ENCODE measurements at places on chromosomes 1 and 21.

- no peak for DNase-seq
These were observed 1156.5 kb downstream of the NCAM2 start for GRCh38 chr21:22154579-22155274.

DNA sequence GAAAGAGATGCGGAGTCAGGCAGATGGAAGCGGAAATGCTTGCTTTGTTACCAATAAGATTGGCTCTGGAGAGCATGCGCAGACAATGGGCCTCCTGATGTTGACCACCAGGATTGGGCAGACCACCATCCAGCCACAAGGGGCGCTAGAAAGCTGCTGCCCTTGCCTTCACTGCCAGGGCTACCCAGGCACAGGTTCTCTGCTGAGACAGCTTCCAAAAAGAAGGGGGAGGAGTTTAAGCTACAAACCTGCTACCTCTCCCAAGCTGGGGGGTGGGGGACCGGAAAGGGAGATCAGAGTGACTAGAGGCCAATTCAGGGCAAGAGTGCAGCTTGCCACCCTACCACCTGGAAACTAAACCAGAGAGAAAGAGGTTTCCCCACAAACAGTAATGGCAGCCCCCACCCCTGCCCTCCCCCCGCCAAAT, 369.7 kb downstream of the RRAGC start:
- DNase-seq, result no peak

DNA sequence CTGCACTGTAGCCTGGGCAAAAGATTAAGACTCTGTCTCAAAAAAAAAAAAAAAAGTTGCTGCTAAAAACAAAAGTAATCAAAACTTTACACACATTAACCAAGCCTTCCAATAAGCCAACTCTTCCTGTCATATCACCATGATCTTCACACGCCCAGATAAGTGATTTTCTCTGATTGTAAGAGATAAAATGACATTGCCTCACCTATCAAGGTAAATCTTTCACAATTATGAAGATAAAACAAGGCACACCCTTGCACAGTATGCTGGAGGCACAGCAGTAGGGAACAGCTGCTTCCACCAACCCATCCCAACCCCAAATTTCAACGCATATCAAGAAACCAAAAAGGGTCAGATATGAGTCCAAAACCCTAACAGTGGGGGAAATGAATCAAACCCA, 8.8 kb upstream of the TIAM1 start:
- no peak for DNase-seq

DNA sequence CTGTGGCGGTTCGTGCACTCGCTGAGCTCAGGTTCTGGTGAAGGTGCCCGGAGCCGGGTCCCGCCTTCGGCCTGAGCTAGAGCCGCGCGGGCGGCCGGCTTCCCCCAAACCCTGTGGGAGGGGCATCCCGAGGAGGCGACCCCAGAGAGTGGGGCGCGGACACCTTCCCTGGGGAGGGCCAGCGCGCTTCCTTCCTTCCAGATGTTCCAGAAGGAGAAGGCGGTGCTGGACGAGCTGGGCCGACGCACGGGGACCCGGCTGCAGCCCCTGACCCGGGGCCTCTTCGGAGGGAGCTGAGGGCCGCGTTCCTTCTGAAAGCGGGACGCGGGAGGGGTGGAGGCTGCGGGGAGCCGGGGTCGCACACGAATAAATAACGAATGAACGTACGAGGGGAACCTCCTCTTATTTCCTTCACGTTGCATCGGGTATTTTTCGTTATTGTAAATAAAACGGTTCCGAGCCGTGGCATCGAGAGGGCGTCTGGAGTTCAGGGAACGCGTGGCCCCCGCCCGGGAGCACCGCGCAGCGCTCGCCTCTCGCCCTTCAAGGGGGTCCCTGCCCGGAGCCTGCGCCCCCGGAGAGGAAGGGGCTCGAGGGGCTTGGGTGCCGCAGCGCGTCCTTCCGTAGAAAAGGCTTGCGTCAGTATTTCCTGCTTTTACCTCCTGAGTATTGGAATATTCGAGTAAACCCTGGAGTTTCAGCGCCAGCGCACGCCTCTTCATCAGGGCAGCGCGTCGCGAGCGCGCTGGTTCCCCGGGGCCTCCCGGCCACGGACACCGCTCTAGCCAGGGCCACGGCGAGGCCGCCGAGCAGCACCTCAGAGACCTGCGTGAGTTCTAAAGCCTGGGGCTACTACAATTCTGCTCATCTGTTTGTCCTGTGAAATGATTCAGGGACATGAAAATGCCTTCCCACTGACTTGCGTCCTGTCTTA, 11.5 kb downstream of the YBEY start:
- no peak for DNase-seq

DNA sequence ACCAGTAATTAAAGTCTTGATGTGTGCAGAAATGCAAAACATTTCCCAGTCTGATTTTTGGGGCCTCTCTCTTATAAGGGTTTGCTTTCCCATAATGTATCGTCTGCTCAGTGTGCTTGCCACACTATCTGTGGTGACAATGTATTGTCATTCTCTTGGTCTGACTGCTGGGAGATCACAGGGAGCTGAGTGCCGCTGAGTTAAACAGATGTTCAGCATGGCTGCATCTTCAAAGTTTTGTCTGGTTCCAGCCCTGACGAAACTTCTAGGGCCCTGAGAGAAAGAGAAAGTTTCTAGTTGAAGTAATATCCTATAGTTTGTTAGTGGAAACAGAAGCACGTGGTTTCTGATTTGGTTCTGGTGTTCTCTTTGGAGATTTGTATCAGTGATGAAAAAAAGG, 42.6 kb downstream of the DNM3 start:
- no peak for DNase-seq

DNA sequence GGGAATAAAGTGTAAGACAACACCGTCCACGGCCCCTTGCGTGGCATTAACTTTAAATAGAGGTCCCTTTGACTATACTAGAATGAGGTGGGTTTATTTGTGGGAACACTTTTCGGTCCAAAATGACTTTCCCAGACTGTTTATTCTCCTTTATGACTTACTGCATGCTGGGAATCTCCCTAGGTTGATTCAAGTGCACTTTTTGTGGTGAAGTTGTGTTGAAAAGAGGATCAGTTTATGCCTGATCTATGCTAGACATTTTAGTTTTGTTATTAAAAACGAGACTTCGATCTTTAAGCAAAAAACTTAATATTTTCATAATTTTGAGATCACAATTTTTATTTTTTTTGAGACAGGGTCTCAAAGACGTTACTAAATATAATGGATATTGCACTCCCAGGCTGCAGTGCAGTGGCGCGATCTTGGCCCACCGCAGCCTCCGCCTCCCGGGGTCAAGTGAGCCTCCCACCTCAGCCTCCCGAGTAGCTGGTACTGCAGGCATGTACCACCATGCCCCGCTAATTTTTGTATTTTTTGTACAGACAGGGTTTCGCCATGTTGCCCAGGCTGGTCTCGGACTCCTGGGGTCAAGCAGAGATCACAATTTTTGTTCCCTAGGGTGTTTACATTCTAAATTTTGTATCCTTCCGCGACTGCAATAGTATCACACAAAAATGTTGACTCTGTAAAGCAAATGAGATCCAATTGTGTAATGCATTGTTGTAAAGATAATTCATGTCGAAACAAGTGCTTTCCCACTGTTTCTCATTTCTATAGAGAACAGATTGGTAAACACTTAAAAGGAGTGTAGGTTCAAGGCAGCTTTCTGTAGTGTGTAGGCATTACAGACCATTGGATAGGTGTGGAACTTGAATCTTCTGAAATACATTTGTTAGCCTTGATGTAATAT, 1.6 kb downstream of the CDC42 start:
- no peak for DNase-seq

DNA sequence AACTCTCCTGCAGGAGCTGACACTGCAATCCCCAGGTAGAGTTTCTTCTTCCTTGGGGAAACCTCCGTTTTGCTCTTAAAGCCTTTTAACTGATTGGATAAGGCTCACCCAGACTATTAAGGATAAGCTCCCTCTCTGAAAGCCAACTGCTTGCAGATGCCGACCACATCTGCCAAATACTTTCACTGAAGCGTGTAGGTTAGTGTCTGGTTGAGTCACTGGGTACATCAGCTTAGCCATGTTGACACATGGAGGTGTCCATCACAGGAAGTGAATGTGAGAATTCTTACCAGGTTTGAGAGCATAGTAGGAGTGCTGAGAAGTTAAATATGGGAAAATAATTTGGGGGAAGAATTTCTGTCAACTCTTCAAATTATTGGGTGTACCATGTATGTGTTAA, 202.0 kb downstream of the AJAP1 start:
- no peak for DNase-seq

- no peak for DNase-seq
These were observed 125.0 kb downstream of the ADSS2 start for GRCh38 chr1:244326757-244327156.

- DNase-seq, result no peak
These were observed 55.0 kb upstream of the PSMG1 start for GRCh38 chr21:39238275-39238674.

DNA sequence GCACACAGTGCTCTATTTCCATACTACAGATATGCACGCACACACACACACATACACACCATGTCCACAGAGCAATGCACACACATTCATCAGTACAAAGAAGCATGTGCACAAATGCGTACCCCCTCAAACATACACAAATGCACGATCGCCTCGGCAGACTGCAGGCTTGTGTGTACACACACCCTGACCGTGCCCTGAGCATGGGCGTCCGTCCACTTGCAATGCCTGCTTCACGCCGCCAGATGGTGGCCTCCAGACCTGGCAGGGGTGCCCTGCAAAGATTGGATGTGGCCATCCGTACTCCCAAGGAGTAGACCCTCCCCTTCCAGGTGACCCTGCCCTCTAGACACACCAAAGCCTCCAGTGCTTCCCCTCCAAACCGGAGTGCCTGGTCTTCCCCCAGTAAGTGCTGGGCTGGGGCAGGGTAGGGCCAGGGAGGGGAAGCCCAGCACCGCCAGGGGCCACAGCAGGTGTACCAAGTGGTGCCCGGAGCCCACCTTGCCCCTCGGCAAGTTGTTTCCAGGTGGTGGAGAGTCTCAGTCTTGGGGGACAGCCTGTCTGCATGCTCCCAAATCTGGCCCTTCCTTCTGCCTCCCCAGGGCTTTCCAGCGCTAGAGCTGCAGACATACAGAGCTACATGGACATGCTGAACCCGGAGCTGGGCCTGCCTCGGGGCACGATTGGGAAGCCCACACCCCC, 20.6 kb downstream of the ESPN start:
- no peak for DNase-seq

DNA sequence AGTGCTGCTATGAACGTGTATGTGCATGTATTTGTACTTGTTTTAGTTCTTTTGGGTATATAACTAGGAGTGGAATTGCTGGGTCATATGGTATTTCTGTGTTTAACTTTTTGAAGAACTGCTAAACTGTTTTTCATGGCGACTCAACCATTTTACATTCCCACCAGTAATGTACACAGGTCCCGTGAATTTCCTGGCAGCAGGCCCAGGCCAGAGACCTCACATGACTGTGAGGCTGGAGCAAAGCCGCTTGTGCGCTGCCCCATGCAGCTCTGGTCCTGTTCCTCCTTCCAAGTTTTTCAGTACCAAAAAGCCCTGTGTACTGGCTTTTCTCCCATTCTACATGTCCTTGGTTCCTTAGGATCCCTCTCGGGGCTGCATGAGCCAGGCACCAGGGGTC, 29.6 kb downstream of the ACOT11 start:
- DNase-seq, result no peak

- no peak for DNase-seq
These were observed 42.1 kb downstream of the NCF2 start for GRCh38 chr1:183548116-183548515.

DNA sequence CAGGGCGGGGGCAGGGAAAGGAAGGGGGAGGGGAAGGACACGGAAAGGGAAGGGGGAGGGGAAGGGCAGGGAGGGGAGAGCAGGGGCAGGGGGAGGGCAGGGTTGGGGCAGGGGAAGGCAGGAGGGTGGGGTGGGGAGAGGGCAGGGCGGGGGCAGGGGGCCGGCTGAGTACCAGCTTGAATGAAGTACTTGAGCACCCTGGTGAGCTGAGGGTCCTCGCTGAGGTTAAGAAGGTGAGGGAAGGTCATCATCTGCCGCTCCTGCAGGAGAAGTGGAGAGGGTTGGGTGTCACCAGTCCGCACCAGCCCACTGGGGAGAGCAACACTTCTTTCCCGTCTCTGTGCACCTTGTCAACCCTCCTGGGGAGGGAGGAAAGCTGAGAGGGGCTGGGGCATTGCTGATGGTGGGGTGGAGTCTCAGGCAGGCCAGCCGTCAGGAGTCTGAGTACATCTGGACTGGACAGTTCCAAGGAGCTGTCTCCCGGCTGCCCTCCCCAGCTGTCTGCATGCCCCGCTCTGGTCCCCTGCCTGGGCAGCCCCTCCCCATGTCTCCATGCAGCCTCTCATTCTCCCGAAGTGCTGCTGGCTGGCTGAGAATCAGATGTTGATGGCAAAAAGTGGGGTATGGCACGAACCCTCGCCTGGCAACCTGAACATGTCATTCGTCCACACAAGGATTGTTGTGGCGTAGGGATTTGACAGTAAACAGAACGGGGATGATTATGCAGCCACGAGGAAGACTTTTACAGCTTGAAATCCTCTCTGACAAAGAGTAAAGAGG, 70.0 kb downstream of the SCCPDH start:
- no peak for DNase-seq

DNA sequence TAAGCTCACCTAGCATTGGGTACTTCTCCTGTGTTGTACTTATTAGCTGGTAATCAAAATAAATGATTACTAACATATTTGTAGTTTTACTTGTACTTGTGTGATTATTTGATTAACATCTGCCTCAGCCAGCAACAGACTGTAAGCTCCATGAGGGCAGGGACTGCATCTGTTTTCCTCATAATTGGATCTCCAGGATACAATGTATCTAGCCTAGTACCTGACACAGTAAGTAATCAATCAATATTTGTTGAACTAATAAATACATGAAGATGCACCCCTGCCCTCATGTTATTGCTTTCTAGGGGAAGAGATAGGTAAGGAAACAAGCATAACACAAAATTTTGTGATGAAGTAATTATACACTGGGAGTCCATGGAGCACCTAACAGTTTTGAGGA, 101.5 kb downstream of the TENT5C start:
- DNase-seq, result no peak

GRCh38 chr1:107297681-107298080, 156.8 kb downstream of the NTNG1 start:
- no peak for DNase-seq

DNA sequence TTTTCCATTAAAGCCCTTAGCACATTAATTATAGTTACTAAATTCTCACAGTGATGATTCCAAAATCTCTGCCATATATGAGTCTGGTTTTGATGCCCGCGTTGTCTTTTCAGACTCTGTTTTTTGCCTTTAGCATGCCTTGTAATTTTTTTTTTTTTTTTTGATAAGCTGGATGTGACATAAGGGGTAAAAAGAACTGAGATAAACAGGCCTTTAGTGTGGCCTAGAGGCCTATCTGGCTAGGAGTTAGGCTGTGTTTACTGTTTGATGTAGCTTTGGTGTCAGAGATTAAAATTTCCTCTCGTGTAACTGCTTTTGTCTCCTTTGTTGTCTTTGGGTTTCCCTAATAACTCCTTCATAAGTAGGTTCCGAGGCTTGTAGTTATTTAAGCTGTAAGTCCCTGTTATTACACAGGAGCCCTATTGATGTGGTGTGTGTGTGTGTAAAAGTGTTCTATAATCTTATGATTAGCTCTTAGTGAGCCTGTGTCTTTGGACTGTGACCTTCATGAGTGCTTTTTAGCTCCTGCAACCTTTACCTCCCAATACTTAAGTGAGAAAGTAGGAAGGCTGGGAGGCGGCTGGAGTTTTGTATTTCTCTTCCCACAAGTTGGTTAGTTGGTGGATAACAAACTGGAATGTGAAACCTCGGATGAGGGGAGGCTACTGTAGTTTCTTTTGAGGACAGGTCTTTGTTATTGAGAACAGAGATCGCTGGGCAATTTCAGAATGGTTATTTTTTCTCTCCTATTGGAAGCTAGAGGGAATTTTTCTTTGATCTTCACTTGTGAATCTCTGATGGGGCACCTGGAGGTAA, 19.3 kb downstream of the HS2ST1 start:
- no peak for DNase-seq

GRCh38 chr1:97168056-97168455, 446.5 kb downstream of the PTBP2 start:
- DNase-seq, result no peak

All from stimulated activated CD4-positive, alpha-beta T cell treated with anti-CD3 and anti-CD28 coated beads, TNF-alpha, amount 100 ng/mL, for 1 hour (primary cell).